ENCODE measurements at places on chromosomes 1 and 21. TPM values are rescaled to one million over a fixed set of nuclear protein-coding genes. Genes with fewer than 3 reads are reported as not detected.

GRCh38 chr1:183817576-183818288 lies 12.8 kb downstream of the RGL1 start:
- H3K4me1 ChIP-seq: peaks cover 1% of the 10 kb centered on the region
- no peak overlapping the region for H3K27ac ChIP-seq
- H3K27me3 ChIP-seq: no peaks in the 10 kb centered on the region
- DNase-seq: no peak
- H3K4me3 ChIP-seq: no peak overlapping the region
- H3K36me3 ChIP-seq: no peaks in the 10 kb centered on the region

Gene NBPF14
- total RNA-seq: 16.8 TPM

Gene SGIP1
- total RNA-seq: not detected

Gene KRTAP19-1
- total RNA-seq: not detected

Gene SMIM1
- 0.71 TPM for total RNA-seq
